ENCODE measurements at places on chromosomes 1 and 21.
A peak's percentile ranks its signal among the peaks of the same experiment; 100 is the strongest.

DNA sequence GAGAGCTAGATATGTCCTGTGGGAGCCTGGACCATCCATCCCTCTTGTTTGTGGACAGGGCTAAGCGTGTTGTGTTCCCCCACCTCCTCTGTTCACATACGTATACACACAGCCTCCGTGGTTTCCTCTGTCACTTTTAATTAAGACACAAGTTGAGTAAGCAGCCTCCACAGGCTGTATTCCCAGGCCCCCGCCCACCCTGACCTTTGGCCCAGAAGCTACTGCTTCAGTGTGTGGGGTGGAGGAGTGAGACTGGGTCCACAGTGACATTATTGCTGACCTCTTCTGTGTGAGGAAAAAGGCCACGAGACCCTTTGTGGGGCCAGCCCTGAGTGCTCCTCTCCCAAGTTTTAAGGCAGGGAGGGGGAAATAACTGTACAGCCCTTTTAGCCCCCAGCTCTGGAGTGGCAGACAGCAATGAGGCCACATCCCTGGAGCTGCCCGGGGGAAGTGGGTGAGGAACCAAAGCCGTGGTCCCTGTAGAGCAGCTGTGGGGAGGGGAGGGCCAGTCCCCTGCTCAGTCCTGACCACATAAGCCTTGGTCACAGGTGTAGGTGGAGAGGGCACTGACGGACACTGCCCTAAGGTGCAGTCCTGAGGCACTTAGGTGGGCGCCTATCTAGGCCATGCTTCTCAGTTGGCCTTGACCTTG lies 4.4 kb downstream of the ELOVL1 start:
- no peak for DNase-seq

DNA sequence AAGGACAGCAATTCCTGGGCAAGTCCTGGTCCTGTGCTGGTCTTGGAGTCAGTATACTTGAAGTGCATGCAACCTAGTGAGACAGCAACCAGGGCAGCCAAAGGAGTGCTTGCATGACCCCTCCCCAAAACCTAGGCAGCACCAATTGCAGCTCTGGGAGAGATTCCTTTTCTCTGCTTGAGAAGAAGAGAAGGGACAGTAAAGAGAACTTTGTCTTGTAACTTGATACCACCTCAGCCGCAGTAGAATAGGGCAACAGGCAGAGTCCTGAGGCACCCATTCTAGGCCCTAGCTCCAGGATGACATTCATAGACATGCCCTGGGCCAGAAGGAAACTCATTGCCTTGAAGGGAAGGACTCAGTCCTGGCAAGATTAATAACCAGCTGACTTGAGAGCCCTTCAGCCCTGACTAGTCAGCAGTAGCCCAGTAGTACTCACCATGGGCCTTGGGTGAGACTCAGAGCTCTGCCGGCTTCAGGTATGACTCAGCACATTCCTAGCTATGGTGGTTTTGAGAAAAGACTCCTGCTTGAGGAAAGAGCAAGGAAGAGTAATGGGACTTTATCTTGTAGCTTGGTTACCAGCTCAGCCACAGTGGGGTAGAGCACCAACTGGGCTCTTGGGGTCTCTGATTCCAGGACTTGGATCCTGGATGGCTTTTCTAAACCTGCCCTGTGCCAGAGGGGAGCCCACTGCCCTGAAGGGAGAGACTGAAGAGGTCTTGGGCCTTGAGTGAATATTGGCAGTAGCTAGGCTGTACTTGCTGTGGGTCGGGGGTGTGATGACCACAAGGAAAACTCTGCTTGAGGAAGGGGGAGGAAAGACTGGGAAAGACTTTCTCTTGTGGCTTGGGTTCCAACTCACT lies 51.7 kb upstream of the ACADM start:
- DNase-seq, result no peak

- peak; percentile 14 for DNase-seq
These were observed 37.3 kb downstream of the PABPC4 start for GRCh38 chr1:39539252-39539790.

DNA sequence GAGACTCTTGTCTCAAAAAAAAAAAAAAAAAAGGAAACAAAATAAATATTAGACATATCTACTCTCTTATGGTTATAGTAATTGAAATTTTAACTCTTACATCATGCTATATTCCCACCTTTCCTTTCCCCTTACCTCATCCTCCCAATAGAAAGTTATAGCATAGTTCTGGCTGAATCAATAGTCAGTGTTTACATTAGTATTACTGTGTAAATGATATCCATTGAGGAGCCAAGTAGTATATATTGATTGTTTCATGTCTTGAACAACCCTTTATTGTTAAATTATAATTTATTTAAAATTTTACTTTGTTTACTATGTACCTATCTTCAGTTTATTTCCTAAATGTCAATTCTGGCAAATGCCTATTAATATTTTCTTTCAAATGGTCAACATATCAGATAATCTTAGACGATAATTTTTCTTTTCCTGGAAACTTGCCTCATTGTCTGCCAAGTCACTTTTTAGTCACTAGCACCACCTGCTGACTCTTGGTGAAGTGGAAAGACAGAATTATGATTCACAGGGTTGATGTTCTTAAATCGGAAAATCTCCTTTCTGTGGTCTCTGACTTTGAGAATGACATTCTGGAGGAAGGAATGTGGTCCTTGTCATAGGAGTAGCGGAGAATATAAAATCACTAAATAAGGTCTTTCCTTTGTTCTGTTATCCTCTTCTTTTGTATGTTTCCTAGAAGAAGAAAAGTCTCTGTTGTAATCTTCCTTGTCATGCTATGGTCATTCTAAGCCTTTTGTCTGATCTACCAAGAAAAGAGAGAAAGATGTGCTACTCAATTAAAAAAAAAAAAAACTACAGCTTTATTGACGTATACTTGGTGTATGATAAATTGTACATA lies 8.6 kb downstream of the HJV start:
- DNase-seq, result peak; percentile 27

DNA sequence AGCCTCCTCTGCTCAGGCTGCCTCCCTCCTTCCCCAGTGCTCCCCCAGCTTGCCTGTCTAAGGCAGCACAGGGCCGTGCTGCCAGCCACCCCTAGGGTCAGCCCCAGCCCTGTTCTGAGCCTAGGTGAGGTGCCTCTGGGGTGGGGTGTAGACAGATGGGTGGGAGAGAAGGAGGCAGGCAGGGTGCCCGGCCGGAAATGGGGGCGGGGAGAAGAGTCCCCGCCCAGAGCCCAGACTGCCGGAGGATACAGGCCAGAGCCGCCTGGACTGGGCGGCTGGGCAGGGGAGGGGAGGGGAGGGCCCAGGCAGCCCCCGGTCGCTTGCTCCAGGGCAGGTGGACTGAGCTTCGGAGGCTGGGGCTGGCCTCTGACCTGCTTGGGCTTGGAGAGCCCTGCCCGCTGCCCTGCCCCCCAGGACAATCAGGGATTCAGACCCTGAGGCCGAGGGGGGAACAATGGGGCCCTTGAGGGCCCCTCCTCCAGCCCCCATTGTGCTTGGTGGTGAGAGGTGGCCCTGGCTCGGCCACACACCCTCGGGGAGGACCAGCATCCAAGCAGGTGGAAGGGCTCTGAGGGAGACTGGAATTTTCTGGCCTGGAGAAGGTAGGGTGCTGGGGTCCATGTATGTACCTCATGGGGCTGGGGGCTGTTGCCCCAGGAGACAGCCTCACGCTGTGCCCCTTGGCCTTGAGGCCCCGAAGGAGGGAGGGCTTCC lies at the start of gene GJC2:
GJC2 (plus strand) TSS at position 525 of the 714 bp plus-strand sequence. CDS start 7,829 bp downstream, outside the sequence.
- no peak for DNase-seq

- DNase-seq, result no peak
These were observed 610.8 kb downstream of the LMO4 start for GRCh38 chr1:87939444-87939843.

DNA sequence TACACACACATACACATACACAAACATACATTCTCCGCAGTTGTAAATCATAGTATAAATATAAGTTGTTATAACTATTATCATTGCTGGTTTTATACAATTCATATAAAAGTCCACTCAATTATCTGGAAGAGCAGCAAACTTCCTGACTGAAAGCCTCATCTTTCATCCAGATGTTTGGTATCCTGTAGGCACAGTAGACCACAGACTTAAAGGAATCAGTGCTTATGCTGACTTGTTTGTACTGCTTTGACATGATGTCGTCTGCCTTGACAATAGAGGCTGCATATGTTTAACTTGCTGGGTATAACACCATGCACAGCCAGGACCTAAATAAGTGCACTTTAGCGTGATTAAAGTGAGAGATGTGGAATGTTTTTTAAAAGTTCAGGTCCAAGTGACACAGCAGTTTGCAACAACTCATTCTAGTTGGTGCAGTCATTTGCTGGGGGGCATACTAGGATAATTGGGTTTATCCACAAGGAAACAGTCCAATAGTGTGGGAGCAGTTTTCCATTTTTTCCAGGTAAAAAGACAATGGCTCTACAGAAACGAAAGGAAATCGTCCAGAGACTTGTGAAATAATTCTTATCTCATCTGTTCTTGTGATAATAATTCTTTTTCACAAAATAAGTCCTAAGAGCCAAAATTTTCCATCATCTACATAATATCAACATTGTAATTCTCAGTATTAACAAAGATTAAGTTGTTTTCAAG lies 110.3 kb upstream of the TSPAN2 start:
- DNase-seq, result no peak

DNA sequence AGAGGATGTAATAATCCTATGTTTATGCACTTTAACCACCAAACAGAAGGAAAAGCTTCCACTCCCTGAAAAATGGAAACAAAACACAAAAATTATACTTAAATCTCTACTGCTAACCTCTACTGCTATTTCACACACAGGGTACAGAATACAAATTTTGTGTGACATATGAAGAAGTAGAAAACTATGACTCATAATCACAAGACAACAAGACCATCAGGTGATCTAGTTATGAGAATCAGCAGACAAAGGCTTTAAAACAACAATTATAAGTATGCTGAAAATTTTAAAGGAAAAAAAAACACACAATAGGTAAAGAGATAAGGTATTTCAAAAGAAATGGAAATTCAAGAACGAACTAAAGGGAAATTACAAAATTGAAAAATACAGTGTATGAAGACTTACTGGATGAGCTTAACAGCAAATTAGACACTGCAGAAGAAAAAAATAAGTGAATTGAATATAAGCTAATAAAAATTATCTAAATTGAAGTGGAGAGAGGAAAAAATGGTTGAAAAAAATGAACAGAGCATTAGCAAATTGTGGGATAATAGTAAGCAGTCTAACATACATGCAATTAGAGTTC lies 13.6 kb upstream of the NAV1 start:
- no peak for DNase-seq

DNA sequence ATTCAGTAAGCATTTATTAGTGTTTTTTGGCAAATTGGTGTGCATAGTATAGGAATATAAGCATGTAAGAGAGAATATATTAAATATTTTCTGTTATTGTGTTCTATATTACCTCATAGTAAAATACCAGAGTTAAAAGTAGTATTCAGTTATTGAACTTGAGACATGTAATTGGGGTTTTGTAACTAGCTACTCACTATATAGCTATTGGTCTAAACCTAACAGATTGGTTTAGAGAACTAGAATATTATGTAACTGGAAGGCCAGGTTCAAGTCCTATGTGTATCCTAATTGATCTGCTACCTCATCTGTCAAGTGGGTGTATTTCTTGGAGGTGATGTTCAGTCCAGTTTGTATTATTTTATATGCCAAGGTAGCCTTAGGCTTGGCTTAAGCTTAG lies 26.3 kb downstream of the CLIC4 start:
- no peak for DNase-seq

DNA sequence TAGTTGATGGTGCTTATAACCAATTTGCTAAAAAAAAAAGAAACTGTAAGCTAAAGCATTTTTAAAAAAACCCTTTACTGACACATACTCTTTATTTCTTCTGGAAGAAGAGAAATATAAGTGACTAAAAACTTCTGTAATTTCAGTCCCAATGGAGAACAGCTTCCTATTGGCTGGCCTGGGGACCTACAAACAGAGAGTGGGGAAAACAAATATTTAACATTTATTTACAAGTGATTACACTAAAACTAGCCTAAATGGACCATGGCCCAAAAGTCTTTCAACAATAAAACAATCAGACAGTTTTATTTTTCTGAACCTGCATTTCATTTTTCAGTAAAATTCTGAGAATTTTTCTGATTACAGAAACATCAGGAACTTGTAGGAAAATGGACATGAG lies 15.2 kb downstream of the TARBP1 start:
- DNase-seq, result no peak

- DNase-seq, result no peak
These were observed 114.2 kb upstream of the IPO9 start for GRCh38 chr1:201714542-201715329.

DNA sequence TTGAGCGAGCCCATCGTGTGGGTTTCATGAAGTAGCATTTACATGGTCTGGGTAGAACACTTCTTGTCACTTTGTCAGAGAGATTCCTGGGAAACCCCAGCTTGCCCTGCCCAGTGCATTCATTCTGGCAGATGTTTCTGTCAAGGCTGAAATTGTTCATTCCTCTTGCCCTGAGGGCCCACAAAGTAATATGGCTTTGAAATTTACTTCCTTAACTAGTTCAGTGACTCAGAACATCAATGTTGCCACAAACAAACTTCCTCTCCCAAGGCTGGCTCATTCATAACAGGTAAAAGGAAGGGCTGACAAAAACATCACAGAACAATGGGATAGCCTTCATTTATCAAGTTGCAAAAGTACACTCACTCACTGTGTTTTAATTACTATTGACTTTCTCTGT lies 5.0 kb upstream of the KIAA0040 start:
- no peak for DNase-seq
